Stimulated activated CD4-positive, alpha-beta T cell treated with anti-CD3 and anti-CD28 coated beads, Interleukin-4, amount 100 ng/mL, for 24 hours (primary cell): ENCODE measurements at places on chromosomes 2 and 18.

- no peak for DNase-seq
Observed at GRCh38 chr2:75403991-75404428, 156.7 kb downstream of the EVA1A start.

- no peak for DNase-seq
Observed at GRCh38 chr2:69477627-69478026, 40.4 kb upstream of the NFU1 start.

DNA sequence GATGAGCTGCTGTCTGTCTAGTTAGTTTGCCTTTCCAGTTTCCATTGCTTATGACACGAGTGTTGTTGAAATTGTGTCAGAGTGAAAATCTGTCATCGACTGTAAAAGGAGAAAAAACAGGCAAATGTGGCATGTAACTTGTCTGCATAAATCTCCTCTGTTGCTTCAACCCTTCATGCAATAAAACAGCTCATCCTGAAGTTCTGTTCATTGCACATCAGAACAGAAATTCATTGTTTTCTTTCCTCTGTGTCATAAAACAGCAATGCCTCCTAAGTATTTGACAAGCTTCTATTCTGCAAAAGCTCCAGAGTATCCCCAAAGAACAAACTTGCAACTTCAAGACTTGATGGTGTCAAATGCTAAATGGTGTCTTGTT, 432.1 kb downstream of the MEIS1 start:
- no peak for DNase-seq

- no peak for DNase-seq
Observed at GRCh38 chr2:227198866-227199265, 34.4 kb downstream of the COL4A3 start.

DNA sequence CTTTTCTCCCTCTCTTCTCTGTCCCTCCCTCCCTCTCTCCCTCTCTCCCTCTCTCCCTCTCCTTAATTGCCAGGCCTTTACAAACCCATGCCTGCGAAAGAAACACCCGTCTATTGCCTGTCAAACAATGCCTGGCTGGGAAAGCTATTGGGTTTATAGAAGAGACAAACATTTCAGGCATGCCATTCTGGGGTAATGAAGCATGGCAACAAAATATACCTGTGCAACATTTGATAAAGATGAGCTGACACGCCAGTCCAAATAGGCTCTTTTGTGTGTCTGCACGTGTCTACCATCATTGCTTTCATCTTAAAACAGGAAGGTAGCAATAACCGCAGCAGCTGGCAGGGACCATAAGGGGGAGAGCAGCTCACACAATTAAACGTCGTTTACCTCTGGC, 282.1 kb downstream of the ZNF516 start:
- DNase-seq: no peak

DNA sequence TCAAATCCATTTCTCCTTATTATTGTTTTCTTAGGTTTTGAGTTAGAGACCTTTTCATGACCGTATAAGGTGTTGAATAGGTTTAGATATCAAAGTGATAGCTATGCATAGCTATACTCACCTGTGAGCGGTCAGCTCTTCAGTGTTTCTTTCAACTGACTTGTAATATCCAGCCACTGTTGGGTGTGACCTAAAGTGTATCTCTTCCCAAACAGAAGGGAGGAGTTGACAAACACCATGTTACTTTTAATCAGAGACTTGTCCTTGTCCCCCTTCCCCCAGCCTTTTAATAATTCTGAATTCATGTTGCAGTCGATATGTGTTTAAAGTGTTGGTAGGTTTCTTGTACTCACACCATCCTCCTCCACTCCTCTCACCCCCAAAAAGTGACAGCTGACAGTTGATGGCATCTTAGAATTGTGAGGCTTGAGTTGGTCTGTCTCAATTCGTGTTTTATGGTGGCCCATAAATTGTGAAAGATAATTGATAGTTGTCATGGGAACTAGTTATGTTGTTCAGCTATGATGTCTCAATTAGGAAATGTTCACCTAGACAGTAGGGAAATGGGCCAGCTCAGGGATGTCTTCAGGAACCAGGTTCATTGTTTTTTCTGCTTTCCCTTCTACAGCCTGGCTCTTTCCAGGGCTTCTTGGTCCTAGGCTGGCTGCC, 12.0 kb downstream of the NEDD4L start:
- DNase-seq: no peak

DNA sequence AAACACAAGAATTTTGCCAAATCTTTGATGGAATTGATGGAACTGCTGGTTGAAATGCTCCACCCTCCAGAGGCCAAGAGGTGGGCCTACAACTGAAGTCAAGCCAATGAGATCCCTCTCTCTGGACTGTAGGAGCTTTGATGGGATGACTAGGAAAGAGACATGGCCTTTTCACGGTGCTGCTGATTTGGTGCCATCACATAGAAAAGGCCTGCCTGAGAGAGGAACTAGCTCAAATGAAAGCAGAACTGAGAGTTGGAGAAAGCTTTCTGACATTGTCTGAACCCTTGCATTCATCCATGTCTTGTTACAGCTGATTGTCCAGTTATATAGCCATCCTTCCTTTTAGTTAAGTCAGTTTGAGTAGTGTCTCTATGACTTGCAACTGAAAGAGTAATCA, 283.8 kb upstream of the LYPD1 start:
- DNase-seq: no peak

GRCh38 chr2:201269764-201270163, 9.4 kb downstream of the CASP8 start:
- DNase-seq: no peak

DNA sequence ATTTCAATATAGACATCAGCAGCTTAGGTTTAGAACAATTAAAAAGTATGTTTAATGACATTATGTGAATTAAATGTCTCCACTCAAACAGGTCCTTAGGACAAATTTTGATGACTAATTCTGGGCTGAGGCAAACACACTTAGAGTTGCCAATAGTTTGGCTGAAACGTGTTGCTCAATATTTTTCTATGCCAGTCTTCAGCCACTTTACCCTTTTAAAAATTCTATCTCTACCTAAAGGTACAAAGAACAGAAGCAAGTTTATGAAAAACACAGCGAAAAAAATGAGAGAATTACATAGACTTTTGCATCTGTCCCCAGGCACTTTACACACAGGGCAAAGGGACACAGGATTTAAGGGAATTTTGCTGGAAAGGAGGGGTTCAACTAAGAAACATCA, 4.5 kb downstream of the IDH1 start:
- no peak for DNase-seq

GRCh38 chr2:120516679-120517314, 170.9 kb downstream of the INHBB start:
- no peak for DNase-seq

DNA sequence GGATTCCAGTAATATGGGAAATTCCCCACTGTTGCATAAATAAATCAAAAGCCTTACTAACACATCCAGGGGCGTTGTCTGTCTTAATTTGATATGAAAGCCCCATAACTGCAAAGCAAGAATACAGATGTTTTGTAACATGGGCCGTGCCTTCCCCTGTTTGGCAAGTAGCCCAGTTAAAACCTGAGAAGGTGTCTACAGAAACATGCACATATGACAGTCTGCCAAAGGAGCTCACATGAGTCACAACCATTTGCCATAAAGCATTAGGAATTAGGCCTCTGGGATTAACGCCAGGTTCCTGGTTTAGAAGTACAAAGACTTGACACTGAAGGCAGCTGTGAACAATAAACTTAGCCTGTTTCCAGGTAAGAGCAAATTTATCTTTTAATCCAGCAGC, 43.1 kb upstream of the LONRF2 start:
- no peak for DNase-seq

DNA sequence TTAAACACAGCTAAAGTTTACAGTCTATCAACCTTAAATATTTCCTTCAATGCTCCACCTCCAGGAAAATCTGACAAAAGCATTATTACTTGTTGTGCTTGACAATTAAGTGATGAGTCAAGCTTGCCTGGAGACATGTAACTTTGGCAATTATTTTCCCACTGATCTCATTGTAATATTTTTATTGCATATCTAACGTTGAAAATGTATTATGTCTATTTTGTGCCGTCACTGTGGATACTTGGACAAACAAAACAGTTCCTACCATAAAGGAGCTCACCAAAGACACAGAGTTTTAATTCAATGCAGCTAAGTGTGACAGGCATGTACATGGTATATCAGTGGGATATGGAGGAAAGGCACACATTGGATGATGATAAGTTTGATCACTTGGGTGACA, 24.7 kb downstream of the RNF103 start:
- no peak for DNase-seq

DNA sequence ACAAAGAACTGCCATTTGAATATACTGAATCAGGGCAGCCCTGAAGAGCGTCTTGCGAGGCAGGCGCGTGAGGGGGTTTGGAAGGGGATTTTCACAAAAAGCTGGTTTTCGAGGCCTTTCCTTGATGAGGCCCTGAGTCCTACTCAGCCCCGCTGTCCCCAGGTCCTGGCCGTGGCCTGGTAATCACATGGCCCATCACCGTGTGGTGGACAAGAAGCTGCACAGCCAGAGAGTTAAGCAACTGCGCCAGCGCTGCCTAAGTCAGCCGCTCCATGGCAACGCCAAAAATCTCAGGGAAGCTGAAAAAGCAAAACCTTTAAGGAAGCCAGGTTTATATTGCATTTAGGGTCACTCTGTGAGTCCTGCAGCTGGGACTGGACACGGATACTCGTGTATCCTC, 341.2 kb upstream of the MYT1L start:
- DNase-seq: no peak

DNA sequence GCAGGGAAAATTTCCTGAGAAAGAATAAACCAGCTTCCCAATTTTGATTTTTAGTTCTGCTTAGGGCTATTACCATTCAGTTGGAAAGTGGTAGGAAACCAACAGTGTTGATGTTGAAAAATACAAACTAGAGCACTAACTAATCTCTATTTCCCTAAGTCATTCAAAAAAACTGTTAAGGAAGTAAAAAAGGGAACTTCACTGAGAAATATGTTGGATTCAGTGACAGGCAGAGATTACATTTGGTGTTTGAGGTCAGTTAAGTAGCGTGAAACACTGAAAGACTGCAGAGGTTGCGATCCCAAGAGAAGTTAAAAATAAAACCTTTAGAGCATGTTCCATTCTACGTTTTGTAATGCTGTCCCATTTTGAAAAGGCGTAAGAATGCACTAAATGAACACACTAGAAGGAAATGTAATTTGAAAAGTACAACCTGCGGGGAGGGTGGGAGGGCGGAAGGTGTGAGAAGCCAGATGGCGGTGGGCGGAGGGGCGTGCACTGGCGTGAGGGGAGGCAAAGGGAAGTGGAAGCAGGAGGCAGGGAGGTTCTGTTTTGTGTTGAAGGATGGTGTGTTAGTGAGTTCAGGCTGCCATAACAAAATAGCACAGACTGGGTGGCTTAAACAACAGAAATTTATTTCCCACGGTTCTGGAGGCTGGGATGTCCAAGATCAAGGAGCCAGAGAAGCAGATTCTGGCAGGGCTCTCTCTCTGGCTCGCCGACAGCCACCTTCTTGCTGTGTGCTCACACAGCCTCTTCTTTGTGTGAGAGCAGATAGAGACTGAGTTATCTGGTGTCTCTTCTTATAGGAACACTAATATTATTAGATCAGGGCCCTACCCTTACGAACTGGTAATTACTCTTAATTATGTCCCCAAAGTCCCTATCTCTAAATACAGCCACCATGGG, 94.3 kb upstream of the KCTD1 start:
- DNase-seq: no peak
